ENCODE measurements at places on chromosomes 3 and 15.
A peak's percentile ranks its signal among the peaks of the same experiment; 100 is the strongest.

DNA sequence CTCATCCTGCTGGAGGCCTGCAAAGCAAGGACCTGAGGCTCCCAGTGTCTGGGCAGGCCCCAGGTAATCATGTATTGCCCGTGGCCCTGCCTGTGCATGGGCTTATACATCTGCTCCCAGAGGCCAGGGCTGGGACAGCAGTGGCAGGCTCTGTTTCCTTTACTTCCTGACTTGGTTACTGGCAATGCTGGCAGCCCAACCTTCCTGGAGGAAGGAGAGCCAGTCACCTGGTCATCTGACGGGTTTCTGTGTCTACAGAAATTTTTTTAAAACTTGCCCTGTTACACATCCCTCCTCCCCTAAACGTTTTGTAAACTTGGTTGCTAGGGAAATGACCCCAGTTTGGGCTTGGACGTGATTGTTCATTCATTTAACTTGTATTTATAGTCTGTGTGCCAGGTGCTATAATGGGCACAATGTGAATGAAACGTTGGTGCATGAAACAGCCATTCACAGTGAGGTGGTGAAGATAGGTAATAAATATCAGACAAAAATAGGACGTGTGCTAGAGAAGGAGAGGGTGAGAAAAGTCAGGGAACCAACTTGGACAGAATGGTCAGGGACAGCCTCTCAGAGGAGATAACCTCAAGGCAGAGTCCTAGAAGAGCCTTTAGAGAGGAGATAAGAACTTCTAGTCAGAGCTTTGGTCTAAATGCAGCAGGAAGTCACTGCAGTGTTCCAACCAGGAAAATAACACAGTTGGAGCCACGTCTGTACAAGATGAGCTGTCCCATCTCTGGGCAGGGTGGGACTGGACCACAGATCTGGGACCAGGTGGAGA is 14.1 kb downstream of the TEX264 start:
- no peak for DNase-seq

- no peak for DNase-seq
These were observed 236.3 kb downstream of the NFKBIZ start for GRCh38 chr3:102085431-102086176.

DNA sequence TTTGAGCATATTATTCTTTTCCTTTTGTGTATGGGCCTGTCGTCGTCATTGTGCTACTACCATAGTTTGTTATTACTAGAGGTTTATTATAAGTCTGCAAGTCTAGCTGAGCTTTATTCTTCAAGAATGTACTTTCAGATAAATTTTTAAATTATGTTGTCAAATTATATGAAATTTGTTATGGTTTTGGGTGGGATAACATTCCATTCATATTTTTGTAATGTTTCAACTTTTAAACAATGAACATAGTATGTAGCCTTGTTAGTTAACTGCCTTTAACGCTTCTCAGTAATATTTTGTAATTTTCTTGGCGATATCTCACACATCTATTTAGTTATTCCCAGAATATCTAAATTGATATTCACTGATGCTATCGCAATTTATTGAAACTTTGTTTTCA is 41.6 kb upstream of the GOLGA8B start:
- DNase-seq: no peak

DNA sequence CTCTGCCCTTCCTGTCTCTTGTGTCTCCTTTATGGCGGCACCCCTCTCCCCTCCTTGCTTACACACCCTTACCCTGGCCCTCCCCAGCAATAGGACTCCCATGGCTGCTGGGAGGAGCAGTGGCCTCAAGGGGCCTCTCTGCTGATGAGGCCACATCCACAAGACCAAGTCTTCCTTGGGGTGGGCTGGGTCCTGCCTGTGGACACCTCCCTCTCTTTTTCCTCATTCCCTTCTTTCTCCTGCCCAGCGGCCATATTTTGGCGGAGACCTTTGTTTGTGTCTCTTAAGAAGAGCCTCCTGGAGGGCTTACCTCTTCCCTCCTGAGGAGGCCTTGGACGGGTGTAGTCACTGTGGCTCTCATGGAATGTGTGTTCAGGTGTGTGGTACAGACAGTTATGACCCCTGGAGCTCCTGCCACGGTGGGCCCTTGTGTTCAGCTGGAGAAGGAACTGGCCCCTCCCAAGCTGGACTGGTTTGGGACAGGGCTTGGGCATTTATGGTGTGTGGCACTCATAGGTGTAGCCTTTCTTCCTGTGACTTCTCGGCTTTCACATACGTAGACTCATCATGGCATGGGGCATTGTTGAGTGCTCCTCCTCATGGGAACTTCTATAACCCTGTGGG is 56.6 kb upstream of the APEH start:
- DNase-seq: no peak

DNA sequence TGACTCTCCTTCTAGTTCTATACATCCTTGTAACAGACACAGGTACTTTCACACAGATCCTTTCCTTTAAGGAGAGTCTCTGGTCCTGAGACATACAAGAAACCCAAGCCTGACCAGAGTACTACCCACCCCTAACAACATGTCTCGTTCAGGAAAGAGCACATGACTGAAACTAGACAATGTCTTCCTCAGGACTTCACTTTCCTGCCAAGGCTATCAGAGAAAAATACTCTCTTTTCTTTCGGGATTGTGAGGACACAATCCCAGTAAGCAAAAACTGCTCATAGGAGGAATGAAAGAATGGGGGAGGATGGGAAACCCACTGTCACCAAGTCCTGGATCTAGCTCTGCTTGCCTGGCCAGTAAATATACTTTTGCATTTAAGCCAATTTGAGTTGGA is 11.5 kb upstream of the ANKRD28 start:
- no peak for DNase-seq

- peak; percentile 37 for DNase-seq
These were observed 2.0 kb upstream of the SOX2 start for GRCh38 chr3:181709537-181710279.

GRCh38 chr3:188583341-188584161 is 429.6 kb downstream of the LPP start:
- no peak for DNase-seq

- DNase-seq: no peak
These were observed 43.5 kb upstream of the ULK4 start for GRCh38 chr3:42005401-42005800.

DNA sequence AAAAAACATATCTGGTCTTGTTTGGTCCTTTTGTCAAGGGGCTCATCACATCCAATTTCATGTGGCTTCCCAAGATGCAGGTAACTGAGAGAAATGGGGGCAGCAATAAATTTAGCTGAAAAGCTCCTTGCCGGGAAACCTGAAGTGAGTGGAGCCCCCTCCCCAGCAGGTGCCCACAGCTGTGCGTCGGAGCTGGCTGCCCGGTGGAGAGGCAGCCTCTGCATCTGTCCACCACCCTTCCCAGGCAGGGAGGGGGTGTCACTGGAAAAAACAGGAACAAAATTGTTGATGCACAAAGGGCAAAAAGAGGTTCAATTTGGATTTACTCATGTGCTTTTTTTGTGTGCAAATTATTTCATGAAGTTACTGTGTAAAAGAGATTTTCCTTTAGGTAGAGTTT is 249.4 kb upstream of the LYSMD4 start:
- DNase-seq: no peak

DNA sequence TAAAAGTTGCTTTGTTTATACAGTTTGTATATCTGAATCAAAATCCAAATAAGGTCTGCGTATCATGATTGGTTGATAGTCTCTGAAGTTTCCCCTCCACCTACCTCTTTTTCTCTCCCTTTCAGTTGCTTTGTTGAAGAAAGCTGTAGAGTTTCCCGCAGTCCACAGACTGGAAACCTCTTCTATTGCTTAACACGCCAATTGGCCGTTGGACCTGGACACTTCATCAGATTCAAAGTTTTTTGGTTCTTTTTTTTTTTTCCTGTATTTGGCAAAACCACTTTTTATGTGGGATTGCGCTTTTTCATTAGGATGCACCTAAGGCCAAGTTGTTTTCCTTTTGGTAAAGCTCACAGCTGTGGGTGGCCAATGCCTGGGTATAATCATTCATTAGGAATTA is 14.5 kb upstream of the TM4SF1 start:
- DNase-seq: no peak

DNA sequence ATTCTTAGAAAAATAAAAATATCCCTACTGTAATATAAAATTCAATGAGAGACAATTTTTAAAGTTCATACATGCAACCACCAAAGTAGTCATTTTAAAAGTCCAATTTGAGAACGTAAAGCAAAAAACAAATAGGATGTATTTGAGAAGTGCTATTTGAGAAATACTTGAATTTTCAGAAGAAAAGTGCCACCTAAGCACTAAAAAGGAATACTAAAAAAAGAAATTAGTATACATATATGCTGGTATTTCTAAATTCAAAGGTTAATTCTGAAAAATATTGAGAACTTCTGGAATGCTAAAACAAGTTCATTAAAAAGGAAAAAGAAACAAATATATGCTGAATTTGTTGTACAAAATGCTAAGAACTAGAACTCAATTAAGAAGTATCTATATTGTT is 29.2 kb upstream of the ARRDC4 start:
- no peak for DNase-seq

- DNase-seq: no peak
These were observed 377.1 kb upstream of the PROK2 start for GRCh38 chr3:72161881-72162595.

DNA sequence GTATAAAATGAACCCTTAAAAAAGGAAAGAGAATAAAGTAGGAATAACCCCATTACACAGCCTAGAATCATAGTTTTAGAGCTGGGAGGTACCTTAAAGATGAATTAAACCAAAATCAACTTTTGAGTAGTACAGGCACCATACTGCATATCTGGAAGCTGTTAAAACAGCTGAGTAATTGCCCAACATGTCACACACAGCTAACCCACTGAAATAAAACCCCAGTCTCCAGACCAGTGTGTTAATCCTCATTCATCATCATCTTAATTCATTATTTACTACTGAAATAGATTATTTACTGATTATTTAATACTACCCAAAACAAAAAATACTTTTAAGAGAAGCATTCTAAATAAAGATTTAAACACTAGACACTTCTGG is 52.8 kb downstream of the GPR160 start:
- DNase-seq: no peak

DNA sequence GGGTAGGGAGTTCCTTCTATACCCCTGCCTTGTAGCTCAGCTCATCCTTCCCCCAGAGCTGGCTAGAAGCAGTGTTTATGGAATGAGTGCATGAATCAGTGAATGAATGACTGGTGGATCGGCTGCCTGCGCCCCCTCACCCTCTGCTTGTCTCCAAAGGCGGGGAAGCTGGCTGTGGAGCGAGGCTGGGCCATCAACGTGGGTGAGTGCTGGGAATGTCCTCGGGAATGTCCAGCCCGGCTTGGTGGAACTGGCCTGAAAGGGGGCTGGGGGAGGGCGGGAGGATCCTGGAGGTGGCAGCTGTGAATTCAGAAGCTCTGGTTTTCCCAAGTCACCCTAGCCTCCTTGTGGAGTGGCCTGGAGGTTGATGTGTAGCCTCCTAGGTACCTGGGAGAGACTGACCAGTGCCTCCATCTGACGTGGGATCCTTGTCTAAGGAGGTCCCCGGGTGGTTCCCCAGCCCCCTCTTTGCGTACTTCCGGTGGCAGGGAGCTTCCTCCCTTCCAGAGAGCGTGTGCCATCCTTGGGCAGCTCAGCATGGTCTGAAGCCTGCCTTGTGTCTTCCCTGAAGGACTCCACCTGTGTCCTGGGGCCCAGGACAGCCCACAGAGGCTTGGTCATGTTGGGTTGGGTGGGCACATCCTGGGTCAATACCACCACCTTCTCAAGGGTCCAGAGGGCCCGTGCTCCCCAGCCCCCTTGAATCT is 18.4 kb downstream of the HDAC11 start:
- no peak for DNase-seq

DNA sequence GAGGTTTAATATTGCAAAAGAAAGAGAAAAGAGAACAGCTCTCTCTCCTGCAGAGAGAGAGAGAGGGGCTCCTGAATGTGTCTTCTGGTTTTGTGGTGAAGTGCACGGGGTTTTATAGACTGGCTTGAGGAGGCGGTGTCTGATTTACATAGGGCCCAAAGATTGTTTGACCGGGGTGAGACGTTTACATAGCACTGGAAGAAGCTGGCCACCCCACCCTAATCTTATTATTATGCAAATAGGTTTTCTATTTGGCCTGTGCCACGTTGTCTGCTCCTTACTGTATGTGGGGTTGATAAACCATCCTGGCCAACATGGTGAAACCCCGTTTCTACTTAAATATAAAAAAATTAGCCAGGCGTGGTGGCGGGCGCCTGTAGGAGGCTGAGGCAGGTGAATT is 268.6 kb downstream of the SV2B start:
- DNase-seq: no peak

- DNase-seq: no peak
These were observed 34.5 kb downstream of the OSBPL10 start for GRCh38 chr3:31946484-31947081.

DNA sequence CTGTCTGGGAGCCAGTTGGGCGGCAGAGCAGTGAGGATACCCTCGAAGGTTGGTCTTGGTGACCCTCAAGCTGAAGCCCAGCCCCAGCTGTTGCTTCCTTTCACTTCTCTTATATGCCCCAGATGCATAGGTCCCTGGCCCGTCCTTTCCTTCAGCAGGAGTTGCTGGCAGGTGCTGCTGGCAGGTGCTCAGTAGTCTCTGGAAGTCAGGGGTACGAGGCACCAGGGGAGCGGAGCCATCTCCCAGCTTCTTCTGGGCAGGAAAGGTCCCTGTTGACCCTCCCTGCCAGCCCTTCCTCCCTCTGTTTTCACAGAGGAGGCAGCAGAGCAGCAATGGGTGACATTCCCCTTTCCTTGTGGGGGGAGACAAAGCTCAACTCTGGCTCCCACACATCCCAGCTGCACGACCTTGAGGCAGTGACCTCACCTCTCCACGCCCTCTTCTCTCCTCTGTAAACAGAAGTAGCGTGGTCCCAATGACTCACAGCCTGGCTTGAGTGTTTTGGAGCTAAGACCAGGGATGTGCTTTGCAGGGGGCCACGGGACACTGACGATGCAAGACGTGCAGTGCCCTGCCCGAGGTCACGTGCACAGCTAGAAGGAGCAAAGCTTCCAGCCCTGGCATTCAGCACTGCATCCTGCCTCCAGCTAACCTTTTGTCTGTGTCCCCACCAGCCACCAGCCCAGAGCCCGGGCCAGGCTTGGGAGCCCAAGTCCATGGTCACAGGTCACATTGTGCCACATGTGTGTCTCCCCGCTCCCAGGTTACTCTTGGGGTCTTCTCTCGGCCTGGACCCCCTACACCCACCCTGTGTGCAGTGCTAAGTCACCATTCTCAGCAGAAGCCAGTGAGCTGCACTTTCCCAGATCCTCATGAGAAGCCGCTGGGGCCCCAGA is 49.7 kb downstream of the SLC6A6 start:
- no peak for DNase-seq

- no peak for DNase-seq
These were observed 28.8 kb downstream of the KNG1 start for GRCh38 chr3:186746008-186746407.

GRCh38 chr3:120767106-120767505 is 24.6 kb downstream of the GTF2E1 start:
- DNase-seq: no peak
